ENCODE measurements at places on chromosomes 1 and 21. TPM values are rescaled to one million over a fixed set of nuclear protein-coding genes. Genes with fewer than 3 reads are reported as not detected.
A peak's percentile ranks its signal among the peaks of the same experiment; 100 is the strongest.

DNA sequence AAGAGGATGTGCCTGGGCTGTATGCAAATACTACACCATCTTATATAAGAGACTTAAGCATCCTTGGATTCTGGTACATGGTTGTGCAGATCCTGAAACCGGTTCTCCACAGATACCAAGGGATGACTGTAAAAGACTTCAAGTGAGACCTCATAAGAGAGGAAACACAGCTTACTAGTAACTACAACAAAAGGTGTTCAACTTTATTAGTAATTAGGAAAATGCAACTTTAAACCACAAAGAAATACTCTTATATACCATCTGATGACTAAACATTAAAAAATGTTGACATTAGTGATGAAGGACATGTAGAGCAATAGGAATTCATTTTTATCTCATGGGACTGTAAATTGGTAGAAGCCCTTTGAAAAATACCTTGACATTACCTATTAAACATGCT lies 102.7 kb downstream of the RASAL2 start:
- no peak for DNase-seq

DNA sequence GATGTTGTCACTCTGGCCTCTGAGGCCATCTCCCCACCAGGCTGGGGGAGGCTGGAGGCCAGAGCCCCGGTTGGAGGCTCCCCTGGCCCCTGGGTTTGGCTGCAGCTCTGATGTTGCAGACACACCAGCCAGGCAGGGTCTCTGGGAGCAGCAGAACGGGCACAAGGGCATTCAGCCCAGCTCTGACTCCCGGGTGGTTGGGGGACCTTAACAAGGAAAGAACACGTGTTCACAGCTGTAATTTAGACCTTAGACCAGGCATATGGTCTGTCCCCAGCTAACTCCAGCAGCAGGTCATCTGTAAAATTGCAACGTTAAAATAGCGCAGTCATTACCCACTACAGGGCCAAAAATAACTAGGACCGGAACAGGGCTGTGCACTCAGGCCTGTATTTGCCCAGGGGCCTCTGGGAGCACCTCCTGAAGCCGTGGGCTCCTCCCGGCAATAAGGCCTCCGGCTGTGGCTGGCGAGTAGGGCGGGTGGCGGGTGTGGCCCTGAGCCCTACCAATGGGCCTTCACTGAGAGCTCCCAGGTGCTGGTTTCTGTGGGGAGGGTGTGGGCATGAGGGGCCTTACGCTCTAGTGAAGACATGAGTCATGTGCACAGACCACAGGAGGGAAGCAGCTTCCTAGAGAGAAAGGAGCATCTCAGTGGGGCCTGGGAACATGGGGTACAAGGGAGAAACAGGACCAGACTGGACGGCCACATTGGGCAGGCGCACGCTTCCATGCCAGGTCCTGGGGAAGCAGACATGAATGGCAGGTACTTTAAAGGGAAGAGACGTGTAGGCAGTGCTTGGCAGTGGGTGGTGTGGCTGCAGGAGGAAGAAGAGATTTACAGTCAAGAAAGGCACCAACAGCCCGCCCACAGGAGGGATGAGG lies 6.1 kb downstream of the LDLRAP1 start:
- peak; percentile 54 for DNase-seq

The KRTAP12-3 gene
- not detected for total RNA-seq

DNA sequence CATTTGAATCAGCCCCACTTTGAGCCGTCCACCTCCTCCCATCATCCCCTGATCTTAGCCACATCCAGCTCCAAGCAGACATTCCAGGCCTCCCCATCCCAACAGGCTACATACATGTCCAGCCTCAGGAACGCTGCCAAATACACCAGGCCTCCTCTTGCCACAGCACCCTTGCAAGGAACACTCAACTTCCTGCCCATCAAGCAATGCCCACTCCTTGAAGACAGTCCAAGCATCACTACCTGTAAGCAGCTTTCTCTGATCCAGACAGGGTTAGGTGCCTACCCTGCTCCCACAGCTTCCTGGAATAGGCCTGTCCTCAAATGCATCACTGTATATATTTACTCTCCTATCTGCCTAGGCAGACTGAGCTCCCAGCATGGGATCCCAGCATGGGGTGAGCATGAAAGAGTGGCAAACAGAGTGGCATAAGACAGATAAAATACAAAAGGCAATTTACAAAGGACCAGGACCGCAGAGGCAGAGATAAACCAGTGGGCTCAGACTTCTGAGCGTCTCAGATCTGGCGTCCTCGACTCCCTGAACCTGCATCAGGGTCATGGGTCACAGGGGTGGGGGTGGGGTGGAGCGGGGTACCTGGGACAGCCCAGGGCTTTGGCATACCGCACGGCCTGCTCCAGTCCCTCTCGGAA lies 816 bp downstream of the HYI start:
- peak; percentile 31 for DNase-seq

DNA sequence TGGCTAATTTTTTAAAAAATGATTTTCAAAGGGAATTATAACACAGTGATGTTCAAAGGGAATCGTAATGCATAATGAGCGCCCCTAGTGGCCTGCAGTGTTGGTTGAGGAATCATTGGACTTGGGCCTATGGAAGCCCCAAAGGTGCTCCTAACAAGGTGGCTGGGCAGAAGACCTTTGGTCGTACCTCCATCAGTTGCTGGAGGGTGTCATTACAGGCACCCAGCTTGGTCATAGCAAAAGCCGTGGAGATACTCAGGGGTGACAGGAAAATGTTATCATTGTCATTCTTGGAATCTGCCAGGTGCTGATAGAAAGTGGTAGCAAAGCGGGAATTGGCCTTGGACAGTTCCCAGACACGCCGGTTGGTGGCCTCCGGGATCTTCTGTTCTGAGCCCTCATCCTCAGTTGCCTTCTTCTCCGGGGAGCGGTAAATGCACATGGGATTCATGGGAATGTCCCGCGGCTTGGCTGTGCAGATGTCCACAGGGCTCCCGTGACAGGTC lies 2.7 kb downstream of the SERPINC1 start:
- DNase-seq, result no peak

Data from tongue (tissue), 3 donors.